Activated T-cell treated with anti-CD3 and anti-CD28 coated beads for 48 hours (primary cell): ENCODE measurements at places on chromosomes 3 and 15.

- DNase-seq, result no peak
These were observed 414.2 kb downstream of the CNTN4 start for GRCh38 chr3:2512881-2513280.

- DNase-seq, result peak; percentile 18
These were observed 5.1 kb downstream of the POLG start for GRCh38 chr15:89329329-89330084.

- DNase-seq, result no peak
These were observed 179.8 kb downstream of the THSD4 start for GRCh38 chr15:71294911-71295602.

- DNase-seq, result no peak
These were observed 86.7 kb downstream of the MCF2L2 start for GRCh38 chr3:183341545-183342288.

GRCh38 chr3:165466856-165467255, 270.7 kb upstream of the SLITRK3 start:
- DNase-seq, result no peak

DNA sequence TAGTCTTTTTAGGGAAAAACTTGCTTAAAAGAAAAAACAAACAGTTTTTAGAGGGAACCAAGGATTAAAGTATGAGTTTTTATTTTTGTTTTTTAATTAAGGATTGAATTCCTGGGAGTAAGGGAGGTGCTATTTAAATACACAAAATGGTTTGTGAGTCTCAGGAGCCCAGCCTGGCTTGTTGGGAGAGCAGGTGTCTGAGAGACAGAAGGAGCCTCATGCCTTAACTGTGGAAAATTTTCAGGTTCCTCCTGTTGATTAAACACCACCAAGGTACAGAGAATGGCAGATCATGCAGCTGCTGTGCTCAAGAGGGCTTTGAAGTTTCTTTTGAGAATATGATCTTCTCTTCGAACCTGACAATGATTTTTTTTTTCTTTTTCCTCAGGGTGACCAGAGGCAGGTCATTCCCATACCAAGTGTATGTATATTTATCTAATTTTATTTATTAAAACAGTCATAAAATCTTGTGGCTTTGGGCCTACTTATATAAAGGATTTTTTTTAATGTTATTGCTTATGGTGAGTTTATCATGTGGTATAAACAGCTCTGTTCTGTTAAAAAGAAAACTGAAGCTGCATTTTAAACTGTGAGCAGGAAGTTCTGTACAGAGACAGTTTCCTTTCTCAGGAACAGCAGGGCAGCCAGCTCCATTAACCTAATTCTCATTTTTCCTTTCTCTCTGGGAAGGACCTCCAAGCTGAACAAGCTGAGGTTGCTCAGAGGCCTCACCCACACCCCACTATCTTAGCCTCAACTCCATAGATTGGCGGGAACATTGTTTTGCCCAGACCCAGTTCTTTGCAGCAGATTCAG, 33.7 kb upstream of the VILL start:
- no peak for DNase-seq
